ENCODE measurements at places on chromosomes 11 and 22.

- no peak for DNase-seq
Measured at GRCh38 chr11:28666632-28667031, 558.4 kb downstream of the METTL15 start.

- DNase-seq, result no peak
Measured at GRCh38 chr11:134642206-134642605, 230.2 kb upstream of the B3GAT1 start.

DNA sequence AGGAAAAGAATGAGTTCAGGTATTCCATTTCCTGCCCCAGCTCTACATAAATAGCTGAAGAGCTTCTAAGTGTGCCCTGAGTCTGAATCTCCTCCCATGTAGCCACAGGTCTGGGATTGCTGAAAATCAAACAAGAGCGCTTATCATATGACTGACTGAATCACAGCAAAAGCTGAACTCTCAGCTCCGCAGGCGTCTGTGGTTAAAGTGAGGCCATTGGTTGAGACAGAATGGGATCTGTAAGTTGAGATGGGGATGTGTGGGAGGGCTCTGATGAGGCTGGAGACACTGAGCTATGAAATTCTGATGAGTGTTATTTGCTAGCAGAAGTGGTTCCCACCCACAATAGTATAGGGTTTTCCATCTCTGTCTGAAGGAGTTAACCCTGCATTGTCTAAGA is 637.0 kb downstream of the OPCML start:
- no peak for DNase-seq

- DNase-seq, result no peak
Measured at GRCh38 chr22:22769434-22770279, 118.0 kb upstream of the IGLL5 start.

- no peak for DNase-seq
Measured at GRCh38 chr11:84924154-84924692, 702.9 kb downstream of the DLG2 start.

- DNase-seq, result no peak
Measured at GRCh38 chr11:61025821-61026120, 54.3 kb downstream of the CD6 start.

- no peak for DNase-seq
Measured at GRCh38 chr11:12154871-12155668, 44.7 kb downstream of the MICAL2 start.

GRCh38 chr22:27107824-27108223 is 450.4 kb downstream of the MIAT start:
- no peak for DNase-seq

- no peak for DNase-seq
Measured at GRCh38 chr11:116420030-116420429, 352.8 kb downstream of the BUD13 start.

DNA sequence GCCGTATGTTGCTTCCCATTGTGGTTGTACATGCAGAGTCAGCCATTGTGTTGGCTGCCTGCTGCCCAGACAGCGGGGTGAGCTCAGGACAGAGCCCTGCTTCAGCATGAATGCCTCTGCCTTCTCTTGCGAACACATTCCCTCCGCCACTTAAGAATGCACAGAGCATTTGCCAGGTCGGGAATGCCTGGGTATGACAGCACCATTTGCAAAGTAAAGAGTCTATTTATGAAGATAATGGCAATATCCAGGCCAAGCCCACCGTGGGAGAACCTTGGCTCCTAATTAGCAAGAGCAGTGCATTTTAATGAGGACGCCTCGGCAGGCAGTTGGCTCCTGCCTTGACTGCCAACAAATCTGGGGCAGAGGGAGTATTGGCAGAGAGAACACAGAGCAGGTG is 62.5 kb upstream of the SORL1 start:
- DNase-seq, result no peak

DNA sequence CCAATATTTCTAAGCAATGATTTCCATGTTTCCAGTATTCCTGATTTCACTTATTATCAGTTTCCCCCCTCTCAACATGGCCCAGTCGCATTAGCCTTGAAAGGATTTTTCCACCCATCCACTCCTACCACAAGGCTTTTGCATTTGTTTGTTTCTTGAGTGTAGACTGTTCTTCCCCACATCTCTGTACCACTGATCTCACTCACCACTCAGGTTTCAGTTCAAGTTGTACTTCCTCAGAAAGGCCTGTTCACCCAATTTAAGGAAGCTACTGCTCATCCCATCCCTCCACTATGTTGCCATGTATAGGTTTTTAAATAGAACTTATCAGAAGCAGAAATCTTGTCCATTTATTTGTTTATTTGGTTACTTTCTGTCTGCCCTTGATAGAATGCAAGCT is 472.3 kb downstream of the FAM181B start:
- no peak for DNase-seq

DNA sequence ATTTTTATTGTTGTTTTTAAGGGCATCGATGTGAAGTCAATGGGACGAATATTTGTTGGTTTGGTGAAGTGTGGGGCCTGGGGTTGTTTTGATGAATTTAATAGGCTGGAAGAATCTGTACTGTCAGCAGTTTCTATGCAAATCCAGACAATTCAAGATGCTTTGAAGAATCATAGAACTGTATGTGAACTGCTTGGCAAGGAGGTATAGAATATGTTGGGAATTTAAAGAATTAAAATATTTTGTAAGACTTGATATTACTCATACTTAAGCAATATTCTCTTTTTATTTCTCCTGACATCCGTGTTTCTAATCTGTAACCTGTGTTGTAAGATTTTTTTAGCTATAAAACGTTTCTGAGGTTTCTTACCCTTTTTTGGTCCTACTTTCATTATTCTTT is 61.6 kb downstream of the DYNC2H1 start:
- no peak for DNase-seq
